ENCODE measurements at places on chromosomes 16 and 17.

DNA sequence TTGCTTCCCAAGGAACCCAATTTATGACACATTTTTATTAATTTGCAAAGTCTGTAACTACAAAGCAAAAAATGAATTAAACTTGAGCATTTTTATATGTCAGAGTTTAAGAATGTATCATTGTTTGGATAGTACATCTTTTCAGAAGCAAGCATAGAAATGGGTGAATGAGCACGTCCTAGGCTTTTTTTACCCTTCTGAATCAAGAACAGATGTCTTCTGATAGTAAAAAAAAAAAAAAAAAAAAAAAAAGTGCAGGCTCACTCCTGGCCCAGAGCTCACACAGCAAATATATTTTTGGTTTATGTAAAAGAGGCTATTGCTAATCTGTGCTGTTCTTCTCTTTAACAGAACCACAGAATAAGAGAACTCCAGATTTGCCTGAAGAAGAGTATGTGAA lies 6.3 kb downstream of the TERF2IP start:
- DNase-seq, result peak; percentile 53

GRCh38 chr17:68455901-68456338 lies 1.4 kb downstream of the WIPI1 start:
- DNase-seq, result peak; percentile 50

- DNase-seq, result no peak
Observed at GRCh38 chr16:11677959-11678881, 10.0 kb downstream of the SNN start.

GRCh38 chr17:32136856-32137255 lies 5.4 kb upstream of the RHOT1 start:
- DNase-seq, result no peak

DNA sequence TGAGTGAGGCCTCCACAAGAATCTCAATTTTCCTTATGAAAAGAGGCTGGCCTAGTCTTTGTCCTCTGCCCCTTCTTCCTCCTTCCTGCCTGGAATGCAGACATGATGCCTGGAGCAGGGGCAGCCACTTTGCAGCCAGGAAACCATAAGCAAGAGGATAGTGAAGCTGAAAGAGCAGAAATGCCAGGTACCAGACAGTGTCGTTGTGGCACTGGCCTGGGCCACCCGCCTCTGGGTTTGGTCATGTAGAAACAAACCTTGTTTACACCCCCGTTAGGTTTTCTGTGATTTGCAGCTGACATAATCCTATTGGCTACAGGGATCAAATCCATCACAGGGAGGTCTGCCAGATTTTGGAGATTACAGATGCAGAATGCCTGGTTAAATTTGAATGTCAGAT lies 16.5 kb downstream of the CBFA2T3 start:
- no peak for DNase-seq

- DNase-seq, result no peak
Observed at GRCh38 chr16:78290395-78290794, 190.9 kb downstream of the WWOX start.

- no peak for DNase-seq
Observed at GRCh38 chr17:51946311-51946710, 212.2 kb downstream of the CA10 start.

DNA sequence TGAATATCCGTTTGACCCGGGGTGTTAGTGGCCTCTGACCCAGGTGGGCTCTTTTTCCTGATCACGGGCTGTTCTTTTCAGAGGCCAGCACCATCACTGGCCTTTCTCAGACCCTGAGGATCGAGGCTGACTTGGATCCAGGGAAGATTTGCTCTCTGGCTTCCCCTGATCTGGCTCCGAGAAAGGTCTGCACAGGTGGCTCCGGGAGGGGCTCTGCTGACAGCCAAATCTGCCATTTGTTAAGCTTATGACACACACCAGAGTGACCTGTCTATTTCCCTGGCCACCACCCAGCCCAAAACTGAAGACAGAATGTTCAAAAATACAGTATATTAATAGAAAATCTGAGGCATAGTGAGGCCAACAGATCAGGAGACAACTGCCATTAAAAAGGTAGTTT lies 221.8 kb upstream of the TNRC6C start:
- no peak for DNase-seq

- DNase-seq, result no peak
Observed at GRCh38 chr17:36501351-36501750, 14.9 kb downstream of the ZNHIT3 start.

DNA sequence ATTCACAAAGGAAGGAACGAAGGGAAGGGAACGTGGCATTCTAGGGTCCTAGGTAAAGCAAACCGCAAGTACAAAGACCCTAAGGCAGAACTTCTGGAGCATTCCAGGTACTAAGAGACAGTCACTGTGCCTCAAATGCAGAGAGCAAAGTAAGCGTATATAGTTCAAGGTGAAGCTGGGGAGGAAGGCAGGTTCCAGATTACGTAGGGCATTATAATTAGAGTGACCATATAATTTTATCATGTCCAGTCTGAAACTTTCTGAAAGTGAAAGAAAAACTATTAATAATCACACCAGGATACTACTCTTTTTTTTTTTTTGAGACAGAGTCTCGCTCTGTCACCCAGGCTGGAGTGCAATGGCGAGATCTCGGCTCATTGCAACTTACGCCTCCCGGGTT lies 25.7 kb downstream of the METTL16 start:
- DNase-seq, result no peak

DNA sequence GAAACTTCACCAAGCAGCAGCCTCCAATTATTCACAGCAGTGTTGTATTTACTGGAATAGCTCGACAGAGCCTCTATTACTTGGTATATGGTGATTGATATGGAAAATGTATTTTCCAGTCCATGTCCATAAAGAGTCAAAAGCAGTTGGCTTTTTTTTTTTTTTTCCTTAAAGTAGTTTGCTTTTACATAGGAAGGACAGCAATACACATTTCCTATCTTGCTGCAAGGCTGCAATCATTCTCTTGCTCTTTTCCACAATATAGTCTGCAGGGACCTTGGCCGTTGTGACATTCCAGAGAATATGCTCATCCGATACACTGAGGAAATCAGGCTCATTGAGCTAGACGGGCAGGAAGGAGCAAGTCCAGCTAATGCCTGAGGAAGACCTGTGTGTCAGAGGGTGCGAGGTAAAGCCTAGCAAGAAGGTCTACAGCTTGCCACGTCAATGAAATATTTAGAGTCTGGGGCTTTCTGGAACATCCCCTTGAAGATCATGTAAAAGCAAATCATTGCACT lies 131.1 kb downstream of the ENGASE start:
- no peak for DNase-seq

DNA sequence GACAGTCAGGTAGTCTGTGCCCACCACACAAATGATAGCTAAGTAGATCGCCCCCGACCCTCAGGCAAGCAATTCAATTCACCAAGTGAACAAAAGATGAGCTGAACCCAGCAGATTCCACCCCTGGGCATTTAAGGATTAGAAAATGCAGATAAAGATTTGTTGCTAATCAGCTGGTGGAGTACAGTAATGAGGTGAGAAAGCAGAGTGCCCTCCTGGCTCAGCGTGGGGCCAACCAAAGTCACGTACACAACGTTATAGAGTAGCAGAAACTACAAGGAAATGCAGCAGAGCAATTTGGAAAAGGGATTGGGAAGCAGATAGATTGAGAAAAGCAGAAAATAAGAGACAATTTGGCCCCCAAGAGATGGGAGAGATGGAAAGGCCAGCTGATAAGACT lies 91.2 kb downstream of the SOX9 start:
- DNase-seq, result no peak

- DNase-seq, result no peak
Observed at GRCh38 chr16:35690413-35690812, 2231.0 kb downstream of the TP53TG3F start.

- DNase-seq, result peak; percentile 60
Observed at GRCh38 chr17:4950075-4950745, 709 bp upstream of the ENO3 start.

- no peak for DNase-seq
Observed at GRCh38 chr17:80569924-80570323, 25.3 kb downstream of the RPTOR start.

DNA sequence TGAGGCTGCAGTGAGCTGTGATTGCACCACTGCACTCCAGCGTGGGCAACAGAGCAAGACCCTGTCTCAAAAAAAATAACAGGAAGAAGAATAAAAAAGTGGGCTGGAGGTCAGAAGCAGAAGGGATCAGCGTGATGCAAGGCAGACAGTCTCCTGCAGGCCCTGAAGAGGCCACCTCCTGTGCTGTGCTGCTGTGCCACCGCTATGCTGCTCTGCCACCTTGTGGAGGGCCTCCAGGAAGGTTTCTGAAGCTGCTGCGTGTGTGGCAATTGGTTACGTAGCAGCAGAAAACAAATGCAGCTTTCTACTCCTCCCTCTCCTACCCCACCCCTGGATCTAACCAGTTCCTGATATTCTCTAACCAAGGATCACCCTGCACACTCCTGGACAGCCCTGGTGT lies 815.5 kb downstream of the KCNJ18 start:
- DNase-seq, result no peak

DNA sequence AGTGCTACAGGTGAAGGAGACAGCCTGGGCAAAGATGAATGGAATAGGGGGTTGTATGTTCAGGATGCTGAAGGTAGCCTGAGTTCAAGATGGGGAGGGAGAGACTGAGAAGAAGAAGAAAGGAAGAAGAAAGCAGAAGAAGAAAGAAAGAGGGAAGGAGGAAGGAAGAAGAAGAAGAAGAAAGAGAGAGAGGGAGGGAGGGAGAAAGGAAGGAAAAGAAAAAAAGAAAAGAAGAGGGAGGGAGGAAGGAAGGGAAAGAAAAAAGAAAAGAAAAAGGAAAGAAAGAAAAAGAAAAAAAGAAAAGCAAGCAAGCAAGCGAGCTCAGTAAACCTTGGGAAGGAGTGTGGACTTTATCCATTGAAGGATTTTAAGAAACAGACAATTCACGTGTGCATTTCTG lies 7.8 kb downstream of the CCDC42 start:
- no peak for DNase-seq

DNA sequence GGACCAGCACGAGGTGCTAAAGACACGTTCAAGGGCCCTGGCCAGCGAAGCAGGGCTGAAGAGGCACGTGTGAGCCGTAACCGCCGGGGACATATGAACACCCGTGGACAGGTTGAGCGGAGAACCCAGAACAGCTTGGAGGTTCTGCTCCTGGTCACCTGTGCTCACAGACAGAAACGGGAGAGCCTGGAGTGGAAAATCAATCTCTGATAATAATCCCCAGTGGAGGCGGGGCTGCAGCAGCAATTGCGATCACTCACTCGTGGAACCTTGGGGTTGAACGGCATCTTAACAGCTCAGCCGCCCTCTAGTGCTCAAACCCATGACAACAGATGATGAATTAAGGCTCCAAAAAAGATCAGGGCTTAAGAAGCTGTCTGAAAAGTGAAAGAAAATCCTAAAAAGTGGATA lies 25.6 kb downstream of the WIPI1 start:
- peak; percentile 15 for DNase-seq

DNA sequence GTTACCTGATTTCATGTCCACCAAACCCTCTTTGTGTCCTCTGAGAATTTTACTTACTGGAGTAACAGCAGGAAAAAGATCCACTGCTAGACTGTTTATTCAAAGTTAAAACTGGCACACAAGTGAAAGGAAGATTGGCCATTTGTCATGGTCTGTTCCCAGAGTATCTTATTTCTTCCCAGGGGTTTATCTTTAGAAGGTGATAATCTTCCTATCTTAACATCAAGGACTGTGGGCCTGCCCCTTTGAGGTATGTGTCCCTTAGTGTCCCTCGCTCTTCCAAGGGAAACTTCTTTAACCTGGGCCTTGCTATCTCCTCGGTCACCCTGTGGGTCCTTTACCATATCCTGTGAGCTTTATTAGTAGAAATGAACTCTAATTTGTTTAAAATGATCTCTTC lies 49.7 kb downstream of the ARHGAP44 start:
- DNase-seq, result no peak

DNA sequence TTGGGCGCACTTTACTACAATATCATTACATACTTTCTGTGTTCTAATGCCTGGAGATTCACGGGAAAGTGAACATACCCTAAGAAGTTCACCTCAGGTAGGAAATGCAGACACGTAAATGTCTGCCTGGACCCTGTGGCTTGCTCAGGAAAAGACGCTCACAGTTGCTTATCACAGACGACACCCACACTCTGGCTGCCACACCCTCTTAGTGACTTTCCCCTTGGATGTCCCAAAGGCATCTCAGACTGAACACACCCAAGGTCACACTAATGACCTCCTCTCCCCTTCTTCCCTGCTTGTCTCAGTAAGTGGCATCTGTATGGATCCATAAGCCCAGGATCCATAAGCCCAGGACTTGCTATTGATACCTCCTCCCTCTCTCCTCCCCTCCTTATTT lies 32.6 kb downstream of the CDRT15 start:
- DNase-seq, result no peak

- DNase-seq, result no peak
Observed at GRCh38 chr17:61632826-61633225, 41.8 kb upstream of the NACA2 start.

- DNase-seq, result no peak
Observed at GRCh38 chr17:58615768-58616659, 75.8 kb downstream of the TEX14 start.

GRCh38 chr16:50268352-50268751 lies 2.0 kb downstream of the ADCY7 start:
- no peak for DNase-seq

DNA sequence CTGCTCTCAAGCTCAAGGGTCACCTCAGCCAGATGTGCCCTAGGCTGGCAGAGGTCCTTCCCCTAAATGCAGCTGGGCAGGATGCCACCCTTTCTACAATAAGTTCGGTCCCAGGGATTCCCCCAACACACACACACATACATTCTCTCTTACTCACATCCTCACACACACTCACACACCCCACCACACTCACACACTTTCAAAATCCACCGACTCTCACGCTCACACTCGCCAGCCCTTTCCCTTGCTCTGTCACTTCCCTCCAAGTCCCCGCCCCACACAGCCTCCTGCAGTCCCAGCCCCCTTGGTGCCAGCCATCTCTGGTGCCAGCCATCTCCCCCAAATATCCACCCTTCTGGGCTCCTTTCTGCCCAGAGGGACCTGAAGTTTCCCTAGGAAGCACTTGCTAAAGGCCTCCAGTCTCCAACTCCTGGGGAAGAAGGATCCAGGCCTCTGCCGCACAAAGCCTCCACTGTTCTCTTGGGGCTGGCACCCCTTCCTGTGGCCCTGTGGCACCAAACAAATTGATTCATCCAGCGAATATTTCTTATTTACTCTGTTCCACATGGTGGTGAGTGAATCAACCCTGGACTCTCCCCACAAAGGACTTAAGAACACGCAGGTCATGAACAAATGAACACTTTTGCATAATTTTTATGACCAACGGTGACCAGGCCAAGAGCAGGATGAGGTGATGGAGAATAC lies 3.8 kb upstream of the USP36 start:
- no peak for DNase-seq
